AML-193 (cell line): ENCODE measurements at places on chromosomes 2 and 18.

- DNase-seq, result peak; percentile 25
These were observed 99.1 kb downstream of the ALPK2 start for GRCh38 chr18:58529714-58530354.

GRCh38 chr2:67145851-67146250 lies 251.3 kb upstream of the ETAA1 start:
- no peak for DNase-seq

- no peak for DNase-seq
These were observed 139.8 kb downstream of the LTBP1 start for GRCh38 chr2:33086400-33087015.

GRCh38 chr2:27265536-27265870 lies 2.7 kb upstream of the SLC30A3 start:
- no peak for DNase-seq

- DNase-seq, result peak; percentile 35
These were observed 20.7 kb upstream of the CCNT2 start for GRCh38 chr2:134897932-134898331.

- DNase-seq, result no peak
These were observed 3.4 kb downstream of the CSRNP3 start for GRCh38 chr2:165472922-165473321.

- peak; percentile 41 for DNase-seq
These were observed 4.4 kb downstream of the ACTR2 start for GRCh38 chr2:65231892-65232477.

- no peak for DNase-seq
These were observed 81.8 kb upstream of the ADAM23 start for GRCh38 chr2:206361407-206362045.

DNA sequence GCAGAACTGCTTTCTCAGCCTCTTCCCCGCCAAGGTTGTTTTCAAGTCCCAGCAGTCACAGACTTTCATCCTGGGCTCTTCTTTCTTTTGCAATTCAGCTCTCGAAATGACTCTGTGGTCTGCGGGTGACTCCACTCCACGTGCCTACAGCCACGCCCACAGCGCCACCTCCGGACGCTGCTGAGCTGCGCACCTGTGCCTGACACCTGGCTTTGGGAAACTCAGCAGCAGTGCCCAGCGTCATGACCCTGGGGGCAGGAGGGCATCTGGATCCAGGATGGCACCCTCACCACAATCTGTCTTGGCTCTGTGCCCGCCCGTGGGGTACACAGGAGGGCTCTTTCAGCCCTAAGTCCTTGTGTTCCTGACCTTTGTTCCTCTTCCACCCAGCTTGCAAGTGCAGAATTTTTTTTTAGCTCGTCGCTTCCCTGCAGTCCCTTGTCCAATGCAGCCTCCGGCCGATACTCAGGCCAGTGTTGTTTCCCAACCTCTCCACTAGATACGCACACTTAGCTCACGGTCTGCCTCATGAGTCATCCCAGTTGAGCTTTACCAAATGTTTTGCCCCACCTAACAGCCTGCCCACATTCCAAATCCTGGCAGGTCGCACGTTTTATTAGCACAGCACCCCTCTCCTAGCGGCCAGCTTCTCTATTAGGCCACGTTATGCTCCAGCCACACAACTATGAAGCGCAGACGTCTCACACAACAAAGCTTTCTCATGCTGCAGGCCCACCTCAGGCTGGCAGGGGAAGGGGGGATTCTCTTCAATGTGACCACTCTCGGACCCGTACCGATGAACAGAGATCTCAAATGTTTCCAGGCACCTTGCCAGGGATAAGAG lies 6.5 kb upstream of the CAPN10 start:
- DNase-seq, result peak; percentile 59

DNA sequence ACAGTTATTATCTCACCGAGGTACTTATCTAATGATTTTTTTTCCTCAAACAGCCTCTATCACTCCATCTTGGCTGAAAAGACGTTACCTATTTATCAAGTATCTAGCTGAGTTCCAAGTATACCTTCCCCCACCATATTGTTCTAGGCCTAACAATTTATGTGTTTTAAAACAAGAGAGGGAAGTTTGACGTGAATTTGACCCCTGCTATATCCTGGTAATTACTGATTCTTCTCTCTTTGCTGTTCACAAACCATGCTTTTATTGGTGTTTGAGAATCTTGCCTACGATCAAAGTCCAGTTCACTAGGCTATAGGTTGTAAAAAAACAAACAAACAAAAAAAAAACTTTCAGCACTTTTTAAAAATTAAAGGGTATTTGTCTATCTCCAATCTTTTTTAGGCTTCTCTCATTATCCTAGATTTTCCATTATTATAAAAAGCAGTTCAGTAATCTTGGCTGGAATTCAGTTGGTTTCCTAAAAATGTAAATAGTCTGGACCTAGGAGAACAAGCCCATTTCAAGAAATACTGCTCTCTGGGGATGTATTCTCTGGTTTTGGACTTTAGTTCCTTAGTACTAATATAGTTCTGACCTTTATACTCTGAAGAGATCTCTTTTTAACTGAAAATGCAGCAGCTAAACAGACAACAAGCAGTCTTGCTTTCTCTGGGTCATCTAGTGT lies 505.4 kb downstream of the CPS1 start:
- no peak for DNase-seq

DNA sequence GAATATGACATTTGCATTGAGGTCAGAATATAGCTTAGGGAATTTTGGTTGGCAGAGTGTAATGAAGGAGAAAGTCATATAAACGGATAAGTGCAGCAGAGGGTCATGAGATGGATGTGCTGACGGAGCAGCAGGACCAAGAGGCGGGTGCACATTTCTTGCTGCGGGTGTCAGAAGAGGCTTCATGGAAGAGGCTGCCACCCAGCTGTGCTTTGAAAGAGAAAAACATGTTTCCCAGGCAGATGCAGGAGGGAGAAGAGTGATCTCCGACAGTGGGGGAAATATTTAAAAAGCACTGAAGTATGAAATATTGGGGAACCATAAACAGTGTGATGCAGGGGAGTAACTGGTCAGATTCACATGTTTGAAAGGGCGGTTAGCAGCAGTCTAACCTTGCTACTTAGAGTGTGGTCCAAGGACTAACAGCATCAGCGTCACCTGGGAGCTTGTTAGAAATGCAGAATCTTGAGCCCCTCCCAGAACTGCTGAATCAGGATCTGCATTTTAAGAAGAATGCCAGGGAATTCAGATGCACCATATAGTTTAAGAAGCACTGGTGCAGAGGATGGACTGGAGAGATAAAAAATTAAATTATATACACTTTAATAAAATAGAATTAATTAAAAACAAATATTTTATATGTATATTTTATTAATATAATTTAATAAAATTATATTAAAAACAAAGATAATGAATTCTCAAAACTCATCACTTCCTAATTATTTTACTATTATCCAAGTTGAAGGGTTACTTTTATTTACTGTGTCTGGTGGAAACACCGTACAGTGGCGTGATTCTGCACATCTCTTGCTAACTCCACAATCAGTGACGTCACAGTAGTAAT lies 36.1 kb upstream of the SCYGR1 start:
- DNase-seq, result no peak

DNA sequence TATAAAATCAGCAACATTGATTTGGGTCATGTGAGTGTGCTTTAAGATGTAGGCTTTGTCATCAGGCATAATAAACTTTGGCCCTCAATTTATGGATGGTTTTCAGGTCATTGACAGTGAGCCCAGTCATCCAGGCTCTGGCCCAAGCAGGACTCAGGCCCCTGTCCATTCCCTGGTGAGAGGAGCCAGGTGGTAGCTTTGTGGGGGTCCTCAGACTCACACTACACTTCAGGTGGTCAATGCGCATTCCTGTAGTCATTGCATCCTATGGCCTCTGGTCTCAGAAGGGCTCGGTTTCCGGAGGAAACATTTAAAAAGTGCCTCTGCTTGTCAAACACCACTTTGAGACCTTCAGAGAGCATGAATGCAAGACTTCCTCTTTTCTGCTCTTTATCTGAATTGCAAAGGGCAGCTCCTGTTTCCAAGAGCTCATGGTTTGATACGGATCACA lies 20.2 kb downstream of the LGALSL start:
- DNase-seq, result peak; percentile 81

DNA sequence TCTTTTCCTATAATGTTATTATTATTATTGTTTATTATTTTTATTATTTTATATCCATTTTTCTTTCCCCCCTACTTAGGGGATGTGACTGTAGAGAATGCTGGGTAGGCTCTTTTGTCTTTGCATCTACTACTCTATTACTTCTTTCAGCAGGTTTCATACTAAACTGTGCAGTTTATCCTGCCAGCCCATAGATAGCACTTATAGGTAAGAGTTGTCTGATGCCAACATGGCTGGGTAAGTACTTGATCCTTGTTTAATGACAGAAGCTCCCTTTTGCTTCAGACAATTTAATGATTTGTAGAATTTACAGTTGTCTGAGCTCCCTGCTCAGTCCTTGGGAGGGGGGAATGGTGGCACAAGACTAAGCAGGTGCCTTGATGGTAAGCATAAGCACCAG lies 262.9 kb upstream of the CDH2 start:
- DNase-seq, result no peak

DNA sequence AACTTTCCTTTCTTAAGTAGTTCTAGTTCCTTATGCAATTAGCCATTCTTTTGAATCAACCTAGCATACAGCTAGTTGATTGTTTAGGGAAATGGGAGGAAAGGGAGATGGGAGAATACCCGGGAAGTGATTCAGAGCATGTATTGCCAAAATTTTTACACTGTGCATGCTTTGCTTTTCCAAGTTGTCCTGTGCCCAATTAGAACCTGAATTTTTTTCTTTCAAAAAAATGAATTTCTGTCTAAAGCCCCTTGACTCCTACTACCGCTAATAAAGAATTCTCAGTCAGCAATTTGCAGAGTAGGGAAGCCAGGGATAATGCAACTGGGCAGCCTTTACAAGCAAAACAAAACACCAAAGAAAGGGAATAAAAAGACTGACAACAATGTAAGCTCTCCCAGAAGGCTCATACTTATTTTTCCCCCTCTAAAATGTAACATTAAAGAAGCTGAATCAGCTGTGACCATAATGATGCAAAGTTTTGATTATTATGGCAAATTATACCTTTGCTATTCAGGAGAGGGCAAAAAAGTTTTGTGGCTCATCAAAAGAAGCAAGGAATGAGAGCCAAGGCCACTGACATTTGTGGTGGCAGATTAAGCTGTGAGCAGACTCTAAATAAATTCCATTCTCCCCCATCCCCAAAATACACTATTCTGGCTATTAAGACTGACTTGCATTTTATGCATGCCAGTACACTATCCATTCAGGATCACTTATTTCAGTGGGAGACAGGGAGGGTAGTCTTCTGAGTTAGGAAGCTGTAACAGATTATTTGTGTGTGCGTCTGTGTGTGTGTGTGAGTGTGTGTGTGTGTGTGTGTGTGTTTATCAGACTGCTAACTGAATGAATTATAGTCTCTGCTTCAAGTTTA lies 174.3 kb downstream of the ERBB4 start:
- no peak for DNase-seq

DNA sequence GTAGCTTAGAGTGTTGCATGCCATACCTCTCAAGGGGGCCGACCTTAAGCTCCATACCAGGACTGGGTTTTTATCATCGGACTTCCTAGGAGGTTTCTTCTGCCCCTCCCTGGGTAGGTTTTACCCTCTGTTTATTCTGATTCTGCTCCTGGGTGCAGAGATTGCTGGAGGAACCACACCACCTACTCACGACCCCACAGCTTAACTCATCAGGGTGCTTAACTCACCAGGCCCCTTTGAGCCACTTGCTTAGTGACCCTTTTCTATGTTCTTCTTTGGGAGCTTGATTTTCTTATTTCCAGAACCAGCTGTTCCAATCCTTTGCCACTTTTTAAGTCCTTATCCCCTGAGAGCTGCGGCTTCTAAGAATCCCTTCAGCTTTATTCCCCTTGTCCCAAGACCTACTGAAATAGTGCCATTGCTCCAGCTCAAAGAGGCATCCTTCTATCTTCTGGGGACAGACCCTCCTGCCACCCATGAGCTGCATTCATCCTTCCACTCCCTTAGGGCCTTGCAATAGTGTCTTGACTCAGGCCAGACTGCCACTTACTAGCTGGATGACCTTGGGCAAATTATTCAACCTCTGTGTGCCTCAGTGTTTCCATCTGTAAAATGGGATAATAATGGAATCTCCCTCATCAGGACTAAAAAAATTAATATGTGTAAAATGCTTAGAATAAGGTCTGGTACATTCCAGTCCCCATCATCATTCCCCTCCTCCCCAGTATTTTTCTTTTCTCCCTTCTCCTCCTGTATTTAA lies 5.8 kb downstream of the OXER1 start:
- no peak for DNase-seq

GRCh38 chr2:123095219-123095835 lies 929.8 kb upstream of the CNTNAP5 start:
- DNase-seq, result no peak

- DNase-seq, result no peak
These were observed 181.8 kb downstream of the PHLPP1 start for GRCh38 chr18:62897153-62897552.

GRCh38 chr18:63105636-63106316 lies 213.8 kb downstream of the BCL2 start:
- DNase-seq, result no peak

- DNase-seq, result no peak
These were observed 24.0 kb downstream of the CROCC2 start for GRCh38 chr2:240930096-240930630.

- no peak for DNase-seq
These were observed 79.2 kb upstream of the MGAT5 start for GRCh38 chr2:134174711-134175110.

GRCh38 chr18:79305911-79306310 lies 89.8 kb upstream of the NFATC1 start:
- DNase-seq, result no peak

DNA sequence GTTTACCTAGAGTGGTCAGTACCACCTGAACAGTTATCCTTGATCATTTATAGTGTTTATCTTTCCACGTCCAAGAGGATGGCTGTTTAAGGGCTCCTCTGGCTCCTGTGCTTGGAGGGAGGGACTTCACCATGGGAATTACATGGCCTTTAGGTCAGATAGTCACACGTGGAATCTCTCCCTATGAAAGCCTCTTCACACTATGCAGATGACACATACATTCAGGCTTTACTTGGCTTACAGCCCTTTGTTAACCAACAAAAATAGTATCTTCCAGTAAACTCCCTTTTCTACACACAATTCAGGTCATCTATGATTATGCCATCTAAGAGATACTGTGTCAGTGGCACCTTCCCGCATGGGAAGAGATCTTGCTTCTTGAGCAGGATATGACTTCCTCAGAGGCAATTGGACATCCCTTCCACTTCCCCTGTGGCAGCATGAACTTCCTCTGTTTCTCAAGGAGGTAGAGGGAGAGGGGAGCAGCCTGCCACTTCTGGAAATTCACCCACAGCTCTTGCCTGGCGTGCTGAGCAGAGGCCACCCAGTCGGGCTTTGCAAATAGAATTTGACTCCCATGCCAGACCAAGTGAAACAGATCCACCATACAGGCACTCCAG lies 53.5 kb downstream of the COLEC12 start:
- no peak for DNase-seq

GRCh38 chr18:33578518-33579348 lies 714 bp downstream of the ASXL3 start:
- no peak for DNase-seq

- no peak for DNase-seq
These were observed 1.8 kb downstream of the SLC4A10 start for GRCh38 chr2:161625996-161626395.

- DNase-seq, result no peak
These were observed 17.1 kb downstream of the PSD4 start for GRCh38 chr2:113190871-113191270.
